Stimulated activated naive CD4-positive, alpha-beta T cell treated with Interleukin-2 at 50 U/mL for 16 hours (primary cell): ENCODE measurements at places on chromosomes 6 and 20.

GRCh38 chr6:792662-793061, 99.7 kb upstream of the EXOC2 start:
- no peak for DNase-seq

- DNase-seq = no peak
Observed at GRCh38 chr6:53330137-53330536, 18.6 kb downstream of the ELOVL5 start.

GRCh38 chr6:138862456-138862855, 66.6 kb downstream of the ECT2L start:
- DNase-seq = no peak

DNA sequence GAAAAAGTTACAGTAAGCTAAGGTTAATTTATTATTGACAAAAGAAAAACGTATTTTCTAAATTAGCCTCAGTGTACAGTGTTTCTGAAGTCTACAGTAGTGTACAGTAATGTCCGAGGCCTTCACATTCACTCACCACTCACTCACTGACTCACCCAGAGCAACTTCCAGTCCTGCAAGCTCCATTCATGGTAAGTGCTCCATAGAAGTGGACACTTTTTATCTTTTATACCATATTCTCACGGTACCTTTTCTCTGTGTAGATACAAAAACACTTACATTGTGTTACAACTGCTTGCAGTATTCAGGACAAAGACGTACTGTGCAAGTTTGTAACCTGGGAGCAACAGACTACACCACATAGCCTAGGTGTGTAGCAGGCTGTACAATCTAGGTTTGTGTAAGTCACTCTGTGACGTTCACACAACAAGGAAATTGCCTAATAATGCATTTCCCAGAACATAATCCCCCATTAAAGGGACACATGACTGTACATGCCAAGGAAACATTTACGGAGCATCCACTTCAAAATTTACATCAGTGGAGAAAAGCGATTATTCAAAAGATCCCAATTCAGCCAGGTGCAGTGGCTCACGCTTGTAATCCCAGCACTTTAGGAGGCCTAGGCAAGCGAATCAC, 133.4 kb downstream of the BANF2 start:
- no peak for DNase-seq

DNA sequence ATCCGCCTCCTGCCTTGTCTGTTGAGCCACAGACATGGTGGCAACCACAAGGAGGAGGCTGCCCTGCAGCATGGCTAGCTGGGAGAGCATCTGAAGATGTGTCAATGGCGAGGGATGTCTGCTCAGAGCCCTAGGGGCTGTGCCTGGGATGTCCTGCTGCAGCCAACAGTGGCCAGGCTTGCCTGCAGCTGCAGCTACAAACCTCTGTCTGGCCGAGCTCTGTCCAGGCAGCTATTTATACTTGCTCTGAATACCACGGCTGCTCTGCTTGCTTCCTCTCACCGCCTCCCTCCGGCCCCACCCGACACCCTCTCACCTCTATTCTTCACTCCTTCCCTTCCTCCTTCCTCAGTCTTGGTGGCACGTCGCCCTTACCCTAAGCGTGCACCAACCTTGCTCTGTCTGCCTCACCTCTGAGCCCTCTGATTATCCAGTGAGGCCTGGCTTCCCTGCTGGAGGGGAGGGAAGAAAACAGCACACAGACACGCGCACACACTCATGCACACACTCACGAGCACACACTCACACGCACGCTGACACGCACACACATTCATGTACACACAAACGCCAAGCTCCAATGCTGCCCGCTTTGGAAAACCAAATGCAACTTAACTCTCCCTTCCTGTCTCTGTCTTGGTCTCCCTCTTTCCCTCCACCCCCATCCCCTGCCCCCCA, at the start of gene ANGPT4:
ANGPT4 (minus strand) TSS at position 210 of the 675 bp plus-strand sequence; CDS start at position 90, 120 bp downstream.
- DNase-seq = no peak

DNA sequence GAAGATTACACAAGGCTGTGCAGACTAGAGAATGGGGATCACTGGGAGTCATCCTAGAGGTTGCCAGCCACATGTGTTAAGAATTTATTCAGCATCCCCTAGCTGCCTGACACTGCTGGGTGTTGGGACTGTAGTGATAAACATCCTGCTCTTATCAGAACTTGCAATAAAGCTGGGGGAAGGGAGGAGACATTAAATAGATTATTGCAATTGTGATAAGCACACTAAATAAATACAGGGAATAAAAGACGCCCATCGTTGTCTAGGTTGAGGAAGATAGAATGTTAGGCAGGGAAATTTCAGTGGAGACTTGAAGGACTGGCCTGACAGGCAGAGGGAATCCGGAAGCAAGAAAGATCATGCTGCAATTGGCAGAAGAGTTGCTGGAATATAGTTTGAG, 33.2 kb upstream of the TRAM2 start:
- DNase-seq = no peak

GRCh38 chr20:17648791-17649730, 33.0 kb downstream of the RRBP1 start:
- peak; percentile 8 for DNase-seq

DNA sequence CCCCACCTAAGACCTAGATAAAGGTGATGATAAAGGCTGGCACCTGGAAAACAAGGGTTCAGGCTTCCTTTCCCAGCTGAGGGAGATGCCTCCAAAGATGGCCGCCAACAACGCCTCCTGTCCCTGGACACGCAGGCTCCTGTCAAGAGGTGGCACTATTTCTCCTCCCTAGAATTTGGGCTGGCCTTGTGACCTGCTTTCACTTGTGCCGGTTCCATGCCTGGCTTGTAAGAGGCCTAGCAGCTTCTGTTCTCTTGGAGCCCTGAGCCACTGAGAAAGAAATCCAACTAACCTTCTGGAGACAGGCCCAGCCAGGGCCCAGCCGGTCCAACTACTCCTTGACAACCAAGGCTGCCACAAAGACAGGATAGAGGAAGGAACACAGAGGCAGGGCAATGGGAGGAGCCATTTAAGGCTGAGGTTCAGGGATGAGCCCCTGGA, 60.2 kb upstream of the RALY start:
- peak; percentile 20 for DNase-seq

DNA sequence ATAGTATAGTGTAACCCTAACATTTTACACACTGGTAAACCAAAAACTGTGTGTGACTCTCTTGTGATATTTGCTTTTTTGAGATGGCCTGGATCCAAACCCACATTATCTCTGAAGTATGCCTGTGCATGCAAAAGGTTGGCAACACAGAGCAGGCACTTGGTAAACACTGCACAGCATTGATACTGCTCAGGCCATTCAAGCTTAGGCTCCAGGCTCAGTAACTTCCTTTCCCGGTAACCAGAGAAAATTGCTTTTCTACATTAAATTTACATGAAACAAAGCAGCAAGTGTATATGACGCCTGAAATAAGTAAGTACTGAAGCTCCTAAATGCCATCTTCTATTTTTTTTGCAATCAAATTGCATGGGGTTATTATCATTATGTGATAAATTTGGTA, 205.7 kb downstream of the EPM2A start:
- DNase-seq = no peak

DNA sequence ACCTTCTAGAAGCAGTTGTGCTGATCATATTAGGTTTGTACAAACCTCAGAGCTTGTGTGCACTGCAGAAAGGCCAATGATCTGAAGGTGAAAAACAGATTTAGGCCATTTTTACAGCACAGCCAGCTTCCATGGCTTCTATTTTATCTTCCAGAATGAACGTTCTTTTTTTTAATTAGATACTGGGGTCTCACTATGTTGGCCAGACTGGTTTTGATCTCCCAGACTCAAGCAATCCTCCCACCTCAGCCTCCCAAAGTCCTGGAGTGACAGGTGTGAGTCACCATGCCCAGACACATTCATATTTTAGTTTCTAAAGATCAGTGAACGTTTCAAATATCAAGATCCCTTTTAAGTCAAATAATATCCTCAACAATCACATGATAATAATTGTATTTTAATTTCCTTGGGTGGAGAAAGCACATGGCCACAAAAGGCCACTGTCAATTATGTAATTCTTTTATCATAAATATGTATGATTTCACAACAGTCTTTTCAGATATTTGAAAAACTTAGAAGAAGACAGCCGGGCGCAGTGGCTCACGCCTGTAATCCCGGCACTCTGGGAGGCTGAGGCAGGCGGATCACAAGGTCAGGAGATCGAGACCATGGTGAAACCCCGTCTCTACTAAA, 326.7 kb upstream of the JARID2 start:
- no peak for DNase-seq

GRCh38 chr6:99143108-99143861, 195.5 kb upstream of the FBXL4 start:
- no peak for DNase-seq

DNA sequence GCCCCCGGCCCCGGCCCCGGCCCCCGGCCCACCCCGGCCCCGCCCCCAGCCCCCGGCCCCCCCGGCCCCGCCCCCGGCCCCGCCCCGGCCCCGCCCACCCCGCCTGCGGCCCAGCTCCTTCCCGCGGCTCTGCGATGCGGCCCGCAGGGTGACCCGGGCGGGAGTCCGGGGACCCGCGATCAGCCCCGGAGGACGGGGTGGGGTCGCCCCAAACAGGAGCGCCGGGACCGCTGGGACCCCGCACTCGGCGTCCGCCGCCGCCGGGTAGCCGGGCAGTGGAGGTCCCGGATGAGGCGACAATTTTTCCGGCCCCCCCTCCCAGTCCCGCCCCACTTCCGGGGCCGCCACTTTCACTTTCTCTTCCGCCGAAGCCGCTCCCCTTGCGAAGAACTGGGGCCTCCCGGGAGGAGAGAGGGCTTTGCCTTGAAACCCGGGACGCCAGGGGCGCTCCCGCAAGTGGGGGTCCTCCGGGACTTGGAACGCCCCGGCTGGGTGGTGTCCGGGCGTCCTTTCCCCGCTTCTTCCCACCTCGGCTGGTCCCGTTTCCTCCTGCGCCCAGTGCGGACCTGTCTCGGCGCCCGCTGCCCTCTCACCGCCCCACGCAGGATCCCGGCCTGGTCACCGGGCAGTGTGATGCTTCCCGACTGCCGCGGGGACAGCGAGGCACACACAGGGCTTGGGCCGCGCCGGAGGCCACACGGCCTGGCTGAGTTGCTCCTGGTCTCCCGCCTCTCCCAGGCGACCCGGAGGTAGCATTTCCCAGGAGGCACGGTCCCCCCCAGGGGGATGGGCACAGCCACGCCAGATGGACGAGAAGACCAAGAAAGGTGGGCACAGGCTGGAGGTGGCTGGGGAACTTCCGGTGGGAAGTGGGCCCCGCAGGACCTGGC, at the start of gene RBCK1:
RBCK1 (plus strand) TSS at position 347 of the 890 bp plus-strand sequence; CDS start at position 806, 459 bp downstream.
- DNase-seq = peak; percentile 83
